ENCODE measurements at places on chromosomes 3 and 15.
A peak's percentile ranks its signal among the peaks of the same experiment; 100 is the strongest.

DNA sequence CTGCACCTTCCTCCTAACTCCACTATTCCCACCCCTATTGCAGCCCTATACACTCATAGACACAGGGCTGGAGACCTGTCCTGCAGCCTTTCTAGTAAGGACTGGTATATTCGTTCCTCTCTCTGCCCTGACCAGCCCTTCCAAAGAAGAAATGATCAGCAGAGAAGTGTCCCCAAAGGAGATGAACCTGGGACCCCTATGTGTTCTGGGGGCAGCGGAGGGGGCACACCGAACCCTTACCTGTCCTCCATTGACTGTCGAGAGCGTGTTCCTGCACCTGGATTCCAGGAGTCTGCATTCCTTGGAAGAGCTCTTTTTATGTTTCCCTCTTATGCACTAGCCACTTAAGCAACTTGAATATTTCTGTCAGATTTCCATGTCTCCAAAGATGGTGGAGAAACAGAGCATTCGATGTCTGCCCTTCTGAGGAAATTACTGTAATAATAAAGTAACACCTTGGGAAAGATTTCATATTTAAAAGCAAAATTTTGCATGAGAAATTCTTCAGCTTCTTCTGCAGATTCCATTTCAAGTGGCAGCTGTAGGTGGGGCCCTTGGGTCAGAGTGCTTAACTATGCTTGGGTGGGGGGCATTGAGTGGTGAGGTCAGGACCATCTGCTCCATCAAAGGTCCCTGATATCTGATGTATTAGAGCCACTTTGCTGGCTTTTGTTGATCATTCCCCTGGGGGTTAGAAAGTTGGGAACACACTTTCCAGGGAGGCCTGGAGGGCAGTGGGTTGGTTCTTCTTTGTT is 6.3 kb downstream of the EPHB1 start:
- no peak for DNase-seq

- no peak for DNase-seq
These were observed 18.3 kb upstream of the MYH15 start for GRCh38 chr3:108528459-108529252.

DNA sequence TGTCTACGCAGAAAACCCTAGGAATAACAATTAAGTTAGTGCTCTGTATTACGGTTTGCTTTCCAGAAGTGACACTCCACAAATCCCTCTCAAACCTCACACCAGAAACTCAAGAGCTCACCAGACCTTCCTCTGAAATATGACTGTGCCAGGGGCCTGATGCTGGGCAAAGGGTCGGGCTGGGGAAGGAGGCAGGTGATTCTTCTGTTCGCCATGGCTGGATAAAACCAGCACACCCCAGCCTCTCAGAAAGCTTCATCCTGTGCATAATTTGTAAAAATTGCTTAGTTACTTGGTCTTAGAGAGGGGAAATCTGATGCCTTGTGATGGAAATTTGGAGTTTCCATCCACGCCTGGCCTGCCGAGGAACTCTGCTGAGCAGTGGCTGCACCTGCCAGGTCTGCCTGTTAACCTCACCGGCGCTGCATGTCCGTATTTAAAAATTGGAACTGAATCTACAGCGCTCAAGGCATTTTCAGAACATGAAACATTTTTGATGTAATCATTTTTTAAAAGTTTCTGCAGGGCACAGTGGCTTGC is 22.7 kb upstream of the ATP1B3 start:
- DNase-seq: no peak

- no peak for DNase-seq
These were observed 57.3 kb downstream of the THRB start for GRCh38 chr3:24437326-24437725.

- no peak for DNase-seq
These were observed 11.8 kb upstream of the PIAS1 start for GRCh38 chr15:68042156-68042854.

DNA sequence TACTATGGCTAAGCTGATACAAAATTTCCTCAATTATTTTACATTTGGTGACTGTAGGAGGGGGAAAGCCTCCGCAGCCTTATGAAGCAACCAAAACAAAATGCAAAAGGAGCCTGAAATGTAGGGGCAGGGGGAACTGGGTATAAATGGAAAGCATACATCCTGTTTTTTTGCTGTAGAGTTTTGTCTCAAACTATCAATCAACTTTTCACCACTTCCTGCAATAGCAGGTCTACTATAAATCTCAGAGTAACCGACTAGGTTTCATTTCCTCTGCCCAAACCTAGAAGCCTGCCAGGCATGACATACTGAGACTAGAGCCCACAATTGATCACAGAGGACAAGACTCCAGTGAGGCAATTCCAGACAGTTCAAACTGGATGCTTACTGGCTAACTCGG is 91.3 kb downstream of the SHQ1 start:
- no peak for DNase-seq

DNA sequence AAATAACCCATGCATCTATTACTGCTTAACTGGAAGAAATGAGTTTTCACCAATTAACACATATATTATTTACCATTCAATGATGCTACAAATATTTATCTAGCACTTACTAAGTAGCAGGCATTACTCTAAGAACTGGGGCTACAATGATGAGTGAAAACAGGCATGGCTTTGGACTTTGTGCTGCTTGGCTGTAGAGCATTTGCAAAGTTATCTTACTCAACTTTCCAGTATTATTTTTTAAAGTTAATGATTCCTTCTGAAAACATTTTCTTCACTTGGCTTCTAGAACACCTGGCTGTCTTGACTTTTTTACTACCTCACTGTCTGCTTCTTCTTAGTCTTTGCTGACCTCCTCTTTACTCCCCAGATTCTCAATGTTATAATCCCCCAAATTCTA is 1.8 kb downstream of the C3orf33 start:
- no peak for DNase-seq

DNA sequence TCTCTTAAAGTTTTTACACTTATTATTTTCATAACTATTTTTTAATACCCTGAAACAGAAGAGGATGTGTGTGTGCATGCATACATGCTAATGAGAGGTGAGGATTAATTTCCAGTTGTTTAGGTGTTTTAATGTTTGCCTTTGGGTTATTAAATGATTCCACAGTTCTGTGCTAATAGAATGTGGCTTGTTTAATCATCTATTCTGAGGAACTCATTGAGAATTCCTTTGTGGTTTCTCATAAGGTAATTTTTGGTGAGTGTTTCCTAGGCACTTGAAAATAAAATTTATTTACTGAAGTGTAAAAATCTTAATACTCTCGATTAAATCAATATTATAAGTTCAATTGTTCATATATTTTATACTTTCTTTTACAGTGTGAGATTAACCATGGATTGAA is 38.0 kb downstream of the STAC start:
- DNase-seq: no peak

DNA sequence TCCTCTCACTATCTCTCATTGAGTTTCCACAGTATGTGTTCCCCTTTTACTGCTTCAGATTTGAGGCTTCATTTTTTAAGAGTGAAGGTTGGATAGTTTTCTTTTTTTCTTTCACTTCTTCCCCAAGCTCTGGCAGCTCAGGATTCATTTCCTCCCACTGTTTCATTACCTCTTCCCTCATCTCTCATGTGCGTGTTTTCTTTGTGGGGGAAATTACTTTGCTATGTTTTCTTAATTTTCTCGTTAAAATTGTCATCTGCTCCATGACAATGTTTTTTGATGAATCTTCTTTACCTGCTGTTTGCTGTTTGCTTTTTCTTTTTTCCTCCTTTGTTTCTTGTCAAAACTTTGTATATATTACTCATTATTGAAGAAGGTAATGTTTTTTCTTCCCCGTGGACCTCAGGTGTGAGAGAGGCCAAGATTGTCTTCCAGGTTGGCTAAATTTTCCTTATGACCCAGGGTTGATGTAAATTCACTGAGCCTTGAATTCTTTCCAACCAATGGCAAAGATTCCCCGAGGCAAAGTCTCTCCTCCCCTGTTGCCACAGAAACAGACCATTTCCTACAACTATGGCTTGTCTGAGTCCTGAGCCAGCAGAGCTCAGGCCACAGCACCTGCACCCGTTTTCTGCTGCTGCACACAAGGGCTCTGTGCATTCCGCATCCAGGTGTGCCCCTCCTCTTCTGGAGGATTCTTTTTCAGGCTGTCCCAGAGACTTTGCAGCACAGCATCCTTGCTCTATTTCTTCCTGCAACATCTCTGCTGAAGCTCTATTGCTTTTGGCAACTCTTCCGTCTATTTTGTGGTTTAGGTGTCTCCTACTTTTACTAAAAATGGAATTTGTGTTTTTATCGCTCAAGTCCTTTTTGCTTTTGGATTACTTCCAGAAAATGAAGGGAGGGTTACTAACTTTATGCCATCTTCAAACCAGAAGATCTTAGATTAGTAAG is 66.1 kb downstream of the NOX5 start:
- DNase-seq: no peak

- no peak for DNase-seq
These were observed 4.8 kb upstream of the PDE8A start for GRCh38 chr15:84976746-84977345.

- no peak for DNase-seq
These were observed 391.8 kb downstream of the ZPLD1 start for GRCh38 chr3:102826636-102827035.

- DNase-seq: no peak
These were observed 19.5 kb upstream of the TIMP4 start for GRCh38 chr3:12178091-12178820.

DNA sequence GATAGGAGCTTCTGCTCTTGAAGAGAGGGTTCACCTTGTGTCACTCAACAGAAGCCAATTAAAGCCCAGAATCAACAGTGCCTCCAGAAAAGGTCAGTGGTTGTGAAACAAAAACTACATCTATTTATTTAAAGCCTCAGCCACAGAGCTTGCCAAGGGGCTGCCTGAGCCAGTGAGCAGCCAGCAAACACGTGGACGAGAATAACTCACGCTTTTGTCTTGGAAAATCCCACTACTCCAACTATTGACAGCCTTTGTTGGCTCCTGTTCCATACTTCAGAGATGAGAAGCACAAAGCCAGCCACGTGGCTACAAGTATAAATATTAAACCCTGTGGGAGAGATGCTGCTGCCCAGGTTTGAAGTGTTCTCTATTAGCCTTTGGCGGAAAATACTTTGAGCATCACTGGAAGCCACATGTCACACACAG is 10.3 kb downstream of the GPR156 start:
- DNase-seq: no peak

GRCh38 chr15:77361456-77361855 is 58.4 kb downstream of the PEAK1 start:
- no peak for DNase-seq

GRCh38 chr15:35669021-35669420 is 123.1 kb upstream of the DPH6 start:
- no peak for DNase-seq

- no peak for DNase-seq
These were observed 56.8 kb downstream of the DNAH1 start for GRCh38 chr3:52372822-52373504.

DNA sequence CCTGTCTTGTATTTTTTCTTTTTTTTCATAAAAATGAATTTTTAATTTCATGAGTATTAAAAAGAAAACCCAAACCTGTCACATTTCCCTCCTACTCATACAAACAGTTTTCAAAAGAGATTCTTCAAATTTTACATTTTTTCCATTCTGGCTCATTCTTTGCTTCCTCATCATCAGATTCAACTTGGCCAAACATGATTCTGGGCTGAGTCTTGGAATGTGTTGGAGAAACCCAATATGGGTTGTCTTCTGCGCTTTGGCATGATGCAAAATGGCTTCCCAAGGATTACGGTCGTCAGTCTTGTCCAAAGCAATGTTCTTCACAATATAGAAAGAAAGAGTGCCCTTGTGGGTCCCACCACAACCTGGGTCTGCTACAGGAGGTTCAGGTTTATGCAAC is 12.4 kb upstream of the TM4SF4 start:
- no peak for DNase-seq

- no peak for DNase-seq
These were observed 109.3 kb downstream of the KCNMB2 start for GRCh38 chr3:178645503-178645902.

DNA sequence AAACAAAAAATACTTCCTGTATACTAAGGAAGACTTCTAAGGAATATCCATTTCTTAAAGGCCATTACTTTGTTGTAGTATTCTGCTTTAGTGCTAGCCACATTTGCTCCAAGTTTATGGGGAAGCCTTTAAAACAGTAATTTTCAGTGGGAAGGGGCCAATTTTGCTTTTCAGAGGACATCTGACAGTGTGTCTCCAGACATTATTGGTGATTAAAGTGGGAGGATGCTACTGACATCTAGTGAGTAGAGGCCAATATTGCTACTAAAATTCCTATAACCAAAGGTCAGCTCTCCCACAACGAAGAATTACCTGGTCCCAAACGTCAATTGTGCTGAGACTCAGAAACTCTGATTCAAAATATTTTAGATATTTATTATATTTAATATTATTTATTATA is 24.8 kb downstream of the SLC28A2 start:
- DNase-seq: no peak

GRCh38 chr3:52052831-52053306 is 3.5 kb downstream of the DUSP7 start:
- no peak for DNase-seq

DNA sequence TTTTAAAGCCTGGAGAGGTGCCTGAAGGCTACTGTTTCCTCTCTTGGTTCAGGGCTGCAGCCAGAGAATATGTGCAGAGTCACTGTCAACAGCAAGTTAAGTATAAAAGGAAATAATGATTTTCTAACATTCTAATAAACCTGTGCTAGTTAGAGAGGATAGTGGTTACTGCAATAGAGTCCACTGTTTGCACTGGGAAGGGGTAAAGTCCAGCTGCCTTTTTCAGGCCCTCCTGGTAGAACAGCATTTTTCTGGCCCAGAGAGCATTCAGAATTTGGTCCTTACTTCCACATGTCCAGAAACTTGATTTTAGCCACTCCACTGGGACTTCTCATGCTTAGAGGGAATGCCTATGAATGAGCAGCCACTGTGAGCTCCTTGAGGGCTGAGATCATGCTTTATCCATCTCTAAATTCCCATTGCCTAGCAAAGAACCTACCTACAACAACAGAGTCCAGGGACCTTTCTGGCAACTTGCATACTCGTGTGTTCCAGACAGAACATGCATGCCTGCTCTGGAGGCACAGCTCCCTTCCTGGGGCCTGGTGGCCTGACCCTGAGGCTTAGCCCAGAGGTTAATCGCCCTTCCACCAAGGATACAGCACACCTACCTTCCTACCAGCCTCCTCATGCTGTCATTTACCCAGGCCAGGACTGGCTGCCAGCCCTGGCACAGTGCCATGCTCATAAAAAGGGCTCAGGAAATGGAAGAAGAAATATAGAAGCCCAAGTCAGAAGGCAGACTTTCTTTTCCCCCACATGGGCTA is 50.3 kb upstream of the ATP13A3 start:
- DNase-seq: peak; percentile 83

- DNase-seq: no peak
These were observed 15.9 kb downstream of the SCG3 start for GRCh38 chr15:51697163-51697562.

DNA sequence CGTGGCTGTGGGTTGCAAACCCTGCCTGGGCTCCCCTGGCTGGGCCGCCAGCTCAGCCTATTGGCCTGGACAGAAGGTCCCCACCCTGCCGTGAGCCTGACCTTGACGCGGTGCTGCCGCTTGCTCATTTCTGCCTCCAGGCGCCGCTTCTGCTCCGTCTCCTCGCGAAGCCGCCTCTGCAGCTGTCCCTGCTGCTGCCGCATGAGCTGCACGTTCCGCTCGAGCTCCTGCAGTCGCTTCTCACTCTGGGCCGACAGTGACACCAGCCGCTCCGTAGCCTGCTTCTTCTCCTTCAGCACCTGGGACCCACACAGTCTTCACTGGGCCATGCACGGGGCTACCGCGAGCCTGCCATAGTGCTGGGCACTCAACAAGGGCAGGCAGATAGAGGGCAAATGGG is 21.7 kb downstream of the KIF7 start:
- no peak for DNase-seq

GRCh38 chr3:195853996-195854395 is 42.3 kb upstream of the MUC4 start:
- DNase-seq: no peak

- no peak for DNase-seq
These were observed 403.7 kb downstream of the SOX2 start for GRCh38 chr3:182115328-182116015.

Measured in Caco-2 (cell line).